ENCODE measurements at places on chromosomes 1 and 21.

- DNase-seq: no peak
Observed at GRCh38 chr1:19390166-19390850, 78.2 kb downstream of the SLC66A1 start.

DNA sequence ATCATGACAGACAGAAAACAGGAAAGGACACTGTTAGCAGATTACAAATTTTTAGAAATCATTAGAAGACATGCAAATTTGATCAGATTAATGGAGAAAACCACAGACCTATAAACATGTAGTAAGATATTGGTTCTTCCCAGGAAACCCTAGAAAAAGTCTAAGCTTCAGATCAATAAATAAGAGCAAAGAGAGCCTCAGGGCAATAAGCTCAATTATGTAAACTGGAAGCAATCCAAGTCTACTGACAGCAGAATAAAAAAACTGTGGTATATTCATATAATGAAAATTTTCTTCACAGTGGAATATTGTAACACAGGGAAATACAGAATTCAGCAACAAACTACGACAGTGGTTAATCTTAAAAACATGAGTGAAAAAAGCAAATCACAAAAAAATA, 36.3 kb downstream of the NRDC start:
- DNase-seq: no peak

- DNase-seq: no peak
Observed at GRCh38 chr1:10250663-10251062, 40.3 kb downstream of the KIF1B start.

GRCh38 chr1:1347663-1348419, 1.4 kb downstream of the DVL1 start:
- no peak for DNase-seq

DNA sequence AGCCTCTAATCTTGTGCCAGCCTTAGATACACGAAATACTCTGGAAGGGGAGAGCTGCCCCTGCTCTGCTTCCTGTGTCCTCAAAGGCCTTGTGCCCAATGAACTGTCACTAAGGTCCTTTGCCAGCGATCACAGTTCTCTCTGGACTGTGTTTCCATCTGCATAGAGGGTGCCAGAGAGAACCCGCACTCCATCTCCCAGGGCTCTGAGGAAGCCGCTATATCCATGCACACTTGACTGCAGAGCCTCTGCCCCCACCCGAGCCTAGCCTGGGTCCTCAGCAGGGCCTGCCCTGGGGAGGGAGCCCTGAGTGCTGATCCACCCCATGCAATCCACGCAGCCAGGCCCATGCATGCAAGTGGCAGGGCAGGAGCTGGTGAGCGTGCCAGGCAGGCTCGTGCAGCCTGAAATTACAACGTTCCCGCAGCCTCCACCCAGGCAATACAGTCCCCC, 30.6 kb upstream of the KIF21B start:
- no peak for DNase-seq
